ENCODE measurements at places on chromosomes 13 and 19. TPM values are rescaled to one million over a fixed set of nuclear protein-coding genes. Genes with fewer than 3 reads are reported as not detected.

DNA sequence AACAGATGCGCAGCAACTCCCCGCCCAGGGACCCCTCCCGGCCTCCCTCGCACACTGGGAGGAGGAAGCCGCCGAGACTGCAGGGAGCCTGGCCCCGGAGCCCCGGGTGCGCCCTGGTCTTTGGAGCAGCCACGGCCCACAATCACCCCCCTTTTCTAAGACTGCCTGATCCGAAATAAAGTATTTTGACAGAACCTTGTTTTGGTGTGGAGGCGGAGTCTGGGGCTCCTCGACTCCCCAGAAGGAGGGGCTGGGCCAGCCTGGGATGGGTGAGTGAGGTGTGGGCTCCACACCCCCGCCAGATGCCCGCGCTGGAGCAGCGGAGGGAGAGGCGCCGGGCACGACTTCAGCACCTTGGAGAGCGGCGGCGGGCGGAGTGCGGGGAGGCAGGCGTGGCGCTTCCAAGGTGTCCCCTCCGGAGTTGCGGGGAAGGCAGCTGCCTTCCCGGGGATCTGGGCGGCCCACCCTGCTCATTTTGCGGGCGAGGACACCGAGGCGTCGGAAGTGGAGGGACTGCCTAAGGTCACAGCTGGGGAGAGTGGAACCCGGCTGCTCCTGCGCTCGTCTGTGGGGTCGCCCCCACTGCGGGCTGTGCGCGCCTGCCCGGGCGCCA is 9.4 kb downstream of the SIRT6 start:
- DNase-seq, result peak; percentile 51

DNA sequence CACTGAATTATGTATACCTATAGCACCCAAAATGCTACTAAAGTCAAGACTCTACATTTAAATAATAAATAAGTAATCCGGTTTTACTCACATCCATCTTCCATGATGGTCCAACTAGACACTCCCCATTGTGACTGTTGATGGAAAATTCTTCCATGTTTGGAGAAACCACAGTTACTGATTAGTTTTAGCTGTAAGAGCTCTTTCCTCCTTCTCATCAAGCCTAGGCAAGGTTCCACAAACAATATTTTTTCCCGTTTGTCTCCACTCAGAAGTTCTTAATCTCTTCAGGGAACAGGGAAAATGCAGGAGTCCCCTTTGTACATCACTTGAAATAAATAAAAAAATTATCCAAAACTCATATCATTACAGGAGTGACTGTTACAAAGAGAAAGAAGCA is 70.7 kb upstream of the EDNRB start:
- no peak for DNase-seq

DNA sequence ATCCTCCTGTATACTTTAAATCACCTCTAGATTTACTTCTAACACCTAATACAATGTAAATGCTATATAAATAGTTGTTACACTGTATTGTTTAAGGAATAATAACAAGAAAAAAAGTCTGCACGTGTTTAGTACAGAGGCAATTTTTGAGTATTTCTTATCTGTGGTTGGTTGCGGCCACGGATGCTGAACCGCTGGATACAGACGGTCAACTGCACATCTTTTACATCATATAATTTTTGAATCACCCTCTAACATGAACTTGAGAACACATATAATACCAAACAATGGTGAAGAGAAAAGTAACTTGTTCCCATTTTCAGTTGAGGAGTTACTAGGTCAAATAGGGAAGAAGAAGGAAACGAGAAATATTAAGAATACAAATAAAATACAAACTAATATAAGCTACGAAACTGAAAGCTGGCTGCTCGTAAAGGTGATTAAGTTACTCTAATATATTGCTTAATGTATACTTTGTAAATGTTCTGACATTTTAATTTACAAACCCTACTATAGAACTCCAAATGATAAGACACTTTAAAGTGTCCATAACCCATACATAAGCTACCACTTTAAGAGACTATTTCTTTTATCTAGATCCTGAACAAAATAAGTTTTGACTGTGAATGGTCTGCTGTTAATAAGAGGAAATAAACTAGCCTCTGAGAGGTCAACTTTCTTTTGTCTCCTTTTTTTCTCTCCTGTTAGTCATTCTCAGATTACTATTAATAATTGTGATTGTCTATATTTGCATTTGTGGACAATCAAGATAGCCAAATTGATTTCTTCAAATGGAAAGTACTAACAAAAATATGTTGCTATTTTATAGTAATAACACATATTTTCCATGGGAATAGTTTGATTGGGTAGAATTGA is 457.4 kb downstream of the DIAPH3 start:
- peak; percentile 0 for DNase-seq

The CCDC122 gene
- total RNA-seq, result 2.4 TPM

The PLD3 gene
- total RNA-seq, result 128 TPM

The ZNF568 gene
- total RNA-seq, result 12.1 TPM

The C19orf85 gene
- total RNA-seq, result not detected

The PRR22 gene
- total RNA-seq, result 0.22 TPM

The CYP4F8 gene
- not detected for total RNA-seq
